ENCODE measurements at places on chromosomes 13 and 19.

GRCh38 chr13:106376401-106377112 is 158.9 kb downstream of the EFNB2 start:
- H3K4me3 ChIP-seq, result no peak overlapping the region
- H3K36me3 ChIP-seq, result no peaks in the 10 kb centered on the region
- no peaks in the 10 kb centered on the region for H3K4me1 ChIP-seq

- H3K27ac ChIP-seq, result no peak overlapping the region
- no peak overlapping the region for H3K4me3 ChIP-seq
Observed at GRCh38 chr19:44635581-44636438, 7.9 kb upstream of the PVR start.

DNA sequence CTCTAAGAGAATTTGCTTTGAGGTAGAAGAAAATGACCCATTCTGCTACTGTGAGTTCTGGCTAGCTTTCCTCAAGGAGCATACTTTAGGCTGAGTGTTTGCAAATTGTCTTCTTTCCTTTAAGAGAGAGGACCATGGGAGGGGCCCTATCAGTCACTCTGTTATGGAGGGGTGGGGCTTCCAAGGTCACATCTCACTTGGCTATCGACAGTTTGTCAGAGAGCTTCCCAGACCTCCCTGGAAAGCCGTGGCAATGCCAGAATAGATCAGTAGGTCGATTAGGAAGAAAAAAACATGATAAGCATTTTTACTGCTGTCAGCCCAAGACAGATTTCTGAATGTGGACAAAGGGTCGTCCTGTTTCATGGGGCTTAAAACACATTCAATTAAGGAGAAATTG is 93.3 kb downstream of the OXGR1 start:
- no peaks in the 10 kb centered on the region for H3K36me3 ChIP-seq
- no peaks in the 10 kb centered on the region for H3K4me1 ChIP-seq
- no peaks in the 10 kb centered on the region for H3K27me3 ChIP-seq
- no peak for DNase-seq
- H3K4me3 ChIP-seq, result no peak overlapping the region
- H3K27ac ChIP-seq, result no peak overlapping the region

DNA sequence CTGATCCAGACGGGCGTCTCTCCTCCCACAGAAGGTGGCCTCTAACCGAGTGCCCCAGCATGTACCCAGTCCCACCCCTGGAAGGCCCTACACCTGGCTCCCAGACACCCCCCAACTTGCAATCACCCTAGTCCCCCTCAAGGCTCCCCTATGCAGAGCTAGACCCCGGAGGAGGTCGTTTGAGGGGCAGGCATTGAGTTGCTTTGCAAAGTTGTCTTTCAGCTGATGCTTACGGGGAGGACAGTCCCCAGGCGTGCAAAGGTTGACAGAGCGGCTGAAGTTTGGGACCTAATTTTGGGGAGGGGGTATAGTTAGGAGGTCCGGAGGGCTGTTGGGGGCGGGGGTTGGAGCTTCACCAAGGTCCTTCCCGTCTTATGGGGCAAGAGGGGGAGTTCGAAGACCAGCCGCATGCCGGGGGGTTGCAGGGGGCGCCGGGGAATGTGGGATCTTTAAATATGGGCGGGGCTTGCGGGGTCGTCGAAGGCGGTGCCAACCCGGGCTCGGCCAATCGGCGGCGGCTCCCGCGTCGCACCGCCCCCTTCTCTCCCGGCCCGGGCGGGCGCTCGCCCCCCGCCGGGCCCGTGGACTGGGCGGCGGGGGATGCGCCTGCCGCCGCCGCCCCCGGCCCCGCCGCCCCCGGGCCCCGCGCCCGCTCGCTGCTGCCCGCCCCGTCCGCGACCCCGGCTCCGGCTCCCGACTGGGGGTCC is at the start of gene KCNN1:
TSS of gene KCNN1 (plus strand) at position 558 of the 707 bp plus-strand sequence. CDS start 6,782 bp downstream, outside the sequence.
- DNase-seq, result no peak
- H3K4me1 ChIP-seq, result peaks cover 5% of the 10 kb centered on the region
- no peak within 1 kb of the TSS for H3K4me3 ChIP-seq

GRCh38 chr19:6108721-6109633 is 1.3 kb downstream of the RFX2 start:
- H3K4me3 ChIP-seq, result peak overlapping the region; percentile 76
- no peak overlapping the region for H3K27ac ChIP-seq
- H3K27me3 ChIP-seq, result peaks cover 12% of the 10 kb centered on the region
- peaks cover 19% of the 10 kb centered on the region for H3K4me1 ChIP-seq
- DNase-seq, result peak; percentile 68

DNA sequence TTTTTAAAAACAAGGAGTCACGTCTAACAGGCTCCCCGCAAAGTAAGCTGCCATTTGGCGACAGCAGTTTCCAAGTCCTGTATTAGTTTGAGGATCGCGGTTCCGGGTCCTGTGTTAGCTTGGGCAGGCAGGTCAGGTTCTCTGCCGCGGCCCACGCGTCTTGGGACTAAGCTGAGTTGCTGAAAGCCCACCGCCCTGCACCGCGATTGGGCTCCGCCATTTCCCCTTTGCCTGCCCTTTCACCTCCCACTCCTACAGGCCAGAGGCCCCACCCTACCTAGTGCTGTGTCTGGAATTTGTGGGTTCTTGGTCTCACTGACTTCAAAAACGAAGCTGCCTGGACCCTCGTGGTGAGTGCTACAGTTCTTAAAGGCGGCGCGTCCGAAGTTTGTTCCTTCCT is 6.8 kb downstream of the PARP4 start:
- peaks cover 13% of the 10 kb centered on the region for H3K36me3 ChIP-seq
- H3K27ac ChIP-seq, result no peak overlapping the region
- DNase-seq, result no peak

DNA sequence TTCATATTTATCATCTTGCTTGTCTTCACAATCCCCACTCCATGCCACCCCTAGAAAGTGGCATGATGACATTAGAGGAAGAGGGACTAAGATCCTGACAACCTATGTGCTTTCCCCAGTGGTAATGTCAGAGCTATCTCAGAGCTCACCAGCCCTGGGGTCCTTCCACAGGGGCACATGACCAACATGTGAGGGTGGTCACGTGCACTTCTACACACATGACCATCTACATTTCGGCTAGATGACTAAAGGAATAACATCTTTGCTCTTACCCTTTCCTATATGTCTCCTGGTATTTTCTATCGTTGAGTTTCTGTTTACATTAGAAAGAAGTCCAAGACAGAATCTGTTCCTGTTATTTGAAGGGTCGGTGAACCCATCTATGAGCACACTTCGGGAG is 46.2 kb downstream of the RFXAP start:
- H3K36me3 ChIP-seq, result no peaks in the 10 kb centered on the region
- peaks cover 32% of the 10 kb centered on the region for H3K27me3 ChIP-seq
- no peak overlapping the region for H3K27ac ChIP-seq

DNA sequence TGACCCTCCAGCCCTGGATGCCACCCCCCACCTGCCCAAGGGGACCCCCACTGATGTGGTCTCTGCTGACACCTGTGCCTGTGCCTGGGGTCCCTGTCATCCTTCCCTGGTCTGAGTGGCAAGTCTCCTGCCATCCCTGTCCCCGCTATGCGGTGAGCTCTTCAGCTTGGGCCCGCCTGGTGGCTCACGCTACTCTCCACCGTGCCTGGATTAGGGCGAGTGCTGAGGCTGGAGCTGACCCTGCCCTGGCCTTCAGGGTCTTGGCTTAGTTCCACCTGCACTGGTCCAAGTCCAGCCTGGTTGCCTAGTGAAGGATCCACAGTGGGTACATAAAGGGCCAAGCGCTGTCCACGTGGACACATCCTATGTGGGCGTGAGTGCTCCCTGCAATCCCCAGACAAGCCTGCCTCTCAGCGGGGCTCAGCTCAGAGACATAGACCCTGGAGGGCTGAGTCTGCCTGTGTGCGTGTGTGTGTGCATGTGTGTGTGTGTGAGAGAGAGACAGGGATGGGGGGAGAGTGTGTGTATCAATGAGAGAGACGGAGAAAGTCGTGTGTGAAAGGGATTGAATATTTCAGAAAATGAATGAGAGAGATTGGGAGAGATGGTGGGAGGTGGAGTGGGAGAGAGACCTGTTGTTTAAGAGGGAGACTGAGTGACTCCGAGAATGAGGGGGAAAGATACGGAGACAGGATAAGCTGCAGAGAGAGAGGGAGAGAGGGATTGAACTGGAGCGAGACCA is 22.1 kb downstream of the WTIP start:
- no peak overlapping the region for H3K27ac ChIP-seq
- H3K4me1 ChIP-seq, result peaks cover 11% of the 10 kb centered on the region
- H3K27me3 ChIP-seq, result peaks cover 13% of the 10 kb centered on the region
- no peak for DNase-seq
- H3K4me3 ChIP-seq, result no peak overlapping the region

GRCh38 chr19:29800100-29800825 is 11.5 kb upstream of the CCNE1 start:
- no peaks in the 10 kb centered on the region for H3K27me3 ChIP-seq
- H3K36me3 ChIP-seq, result no peaks in the 10 kb centered on the region
- peaks cover 11% of the 10 kb centered on the region for H3K4me1 ChIP-seq
- no peak overlapping the region for H3K4me3 ChIP-seq

- no peak overlapping the region for H3K27ac ChIP-seq
- DNase-seq, result no peak
- no peaks in the 10 kb centered on the region for H3K4me1 ChIP-seq
Observed at GRCh38 chr19:5479958-5480357, 24.7 kb downstream of the ZNRF4 start.

DNA sequence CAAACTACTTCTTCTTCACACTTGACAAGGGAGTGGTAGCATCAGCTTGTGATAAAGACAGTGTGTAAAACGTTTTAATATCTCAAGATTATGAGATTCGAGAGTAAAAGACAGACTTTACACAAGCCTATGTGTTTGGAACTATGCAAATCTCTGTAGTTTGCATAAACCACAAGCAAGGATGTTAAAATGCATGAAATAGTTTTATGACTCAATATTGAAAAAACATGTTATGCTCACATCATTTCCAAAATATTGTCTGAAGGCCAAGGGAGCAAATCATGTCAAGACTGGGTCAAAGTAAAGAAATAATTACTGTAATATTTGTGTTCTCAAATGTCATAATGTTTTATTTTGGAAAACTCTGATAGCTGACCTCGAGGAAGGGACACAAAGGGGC is 316.8 kb upstream of the KLF12 start:
- H3K27ac ChIP-seq, result no peak overlapping the region
- H3K36me3 ChIP-seq, result no peaks in the 10 kb centered on the region
- peaks cover 1% of the 10 kb centered on the region for H3K4me1 ChIP-seq
- no peak for DNase-seq
- no peak overlapping the region for H3K4me3 ChIP-seq

DNA sequence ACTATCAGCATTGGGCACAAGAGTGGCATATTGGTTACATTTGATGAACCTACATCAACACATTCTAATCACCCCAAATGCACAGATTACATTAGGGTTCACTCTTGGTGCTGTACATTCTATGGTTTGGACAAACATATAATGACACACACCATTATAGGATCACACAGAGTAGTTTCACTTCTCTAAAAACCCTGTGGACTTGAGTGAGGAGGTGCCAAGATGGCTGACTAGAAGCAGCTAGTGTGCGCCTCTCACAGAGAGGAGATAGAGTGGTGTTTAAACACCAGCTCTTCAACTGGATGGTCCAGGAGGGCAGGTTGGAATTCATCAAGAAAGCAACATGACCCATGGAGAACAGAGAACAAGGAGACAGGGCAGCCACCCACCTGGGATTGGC is 265.6 kb downstream of the TDRD3 start:
- no peaks in the 10 kb centered on the region for H3K36me3 ChIP-seq
- no peaks in the 10 kb centered on the region for H3K27me3 ChIP-seq

DNA sequence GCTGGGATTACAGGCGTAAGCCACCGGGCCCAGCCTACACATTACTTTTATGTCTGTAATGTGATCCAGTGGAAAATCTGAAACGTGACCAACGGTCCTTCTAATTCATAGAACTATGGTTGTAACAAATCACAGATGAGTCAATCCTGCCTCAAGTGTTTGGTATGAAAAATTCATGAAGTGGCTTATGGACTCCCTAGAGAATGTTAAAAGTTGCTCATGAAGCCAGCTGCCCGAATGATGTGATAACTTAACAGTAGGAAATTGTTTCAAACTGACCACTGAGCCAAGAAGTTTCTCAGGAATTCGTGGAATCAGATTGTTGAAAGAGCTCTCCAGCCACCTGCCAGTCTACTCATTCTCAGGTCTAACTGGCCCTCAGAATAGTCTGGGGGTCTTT is 59.4 kb upstream of the FARP1 start:
- peaks cover 2% of the 10 kb centered on the region for H3K27me3 ChIP-seq
- H3K4me3 ChIP-seq, result no peak overlapping the region
- H3K27ac ChIP-seq, result no peak overlapping the region

- peak; percentile 13 for DNase-seq
- H3K36me3 ChIP-seq, result no peaks in the 10 kb centered on the region
- H3K4me3 ChIP-seq, result no peak overlapping the region
- H3K27me3 ChIP-seq, result peaks cover 17% of the 10 kb centered on the region
Observed at GRCh38 chr19:4749870-4750590, 26.4 kb upstream of the DPP9 start.

DNA sequence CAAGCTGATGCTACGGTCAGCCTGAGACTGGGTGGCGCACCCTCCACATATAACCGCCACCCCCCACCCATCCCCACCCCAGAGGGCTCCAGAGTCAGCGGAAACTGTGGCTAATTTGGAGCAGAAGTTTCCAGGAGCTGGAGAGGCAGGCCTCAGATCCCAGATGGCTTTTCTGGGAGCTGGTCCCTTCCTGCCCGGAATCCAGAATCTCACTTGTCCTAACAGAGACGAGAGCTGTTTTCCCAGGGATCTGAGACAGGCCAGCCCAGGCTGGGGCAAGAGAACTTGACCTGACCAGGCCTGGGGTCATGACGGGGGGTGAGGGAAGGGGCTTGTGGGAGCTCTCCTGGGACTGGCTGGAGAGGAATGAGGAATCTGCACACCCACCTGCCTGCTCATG is 6.5 kb downstream of the EPHX3 start:
- peaks cover 14% of the 10 kb centered on the region for H3K4me1 ChIP-seq
- H3K27me3 ChIP-seq, result peaks cover 20% of the 10 kb centered on the region
- no peaks in the 10 kb centered on the region for H3K36me3 ChIP-seq
- no peak overlapping the region for H3K4me3 ChIP-seq
- no peak overlapping the region for H3K27ac ChIP-seq

DNA sequence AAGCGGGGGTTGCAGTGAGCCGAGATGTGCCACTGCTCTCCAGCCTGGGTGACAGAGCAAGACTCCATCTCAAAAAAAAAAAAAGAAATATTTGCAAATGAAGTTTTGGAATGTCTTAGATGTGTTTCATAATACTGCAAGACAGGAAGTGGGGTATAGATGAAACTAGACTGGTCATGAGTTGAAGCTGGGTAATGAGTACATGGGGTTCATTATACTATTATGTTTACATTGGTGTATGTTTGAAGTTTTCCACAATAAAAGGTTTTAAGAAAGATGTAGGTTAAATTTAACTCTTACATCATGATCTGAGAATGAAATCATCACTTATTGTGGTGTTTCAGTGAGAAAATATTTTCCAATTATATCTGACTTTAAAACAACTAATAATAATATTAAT is 19.0 kb downstream of the FNDC3A start:
- H3K4me3 ChIP-seq, result no peak overlapping the region
- H3K4me1 ChIP-seq, result peaks cover 32% of the 10 kb centered on the region
- H3K27ac ChIP-seq, result no peak overlapping the region
- peaks cover 43% of the 10 kb centered on the region for H3K36me3 ChIP-seq
- H3K27me3 ChIP-seq, result no peaks in the 10 kb centered on the region
- DNase-seq, result no peak

DNA sequence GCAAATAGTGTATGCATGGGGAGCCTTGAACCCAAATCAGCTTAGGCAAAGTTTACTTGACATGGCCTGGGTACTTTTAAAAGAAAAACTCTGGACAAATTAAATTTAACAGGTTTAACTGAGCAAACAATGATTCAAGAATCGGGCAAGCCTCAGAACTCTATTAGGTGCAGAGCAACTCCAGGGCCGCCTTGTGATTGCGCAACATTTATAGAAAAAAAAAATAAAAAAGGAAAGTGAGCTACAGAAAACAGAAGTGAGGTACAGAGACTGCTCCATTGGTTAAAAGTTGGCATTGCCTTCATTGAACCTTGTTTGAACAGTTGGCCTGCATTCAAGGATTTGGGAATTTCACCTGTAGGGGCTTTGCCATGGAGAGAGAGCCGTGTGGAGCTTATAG is 421.0 kb upstream of the TSHZ3 start:
- H3K27ac ChIP-seq, result no peak overlapping the region
- no peaks in the 10 kb centered on the region for H3K4me1 ChIP-seq
- no peaks in the 10 kb centered on the region for H3K36me3 ChIP-seq
- H3K4me3 ChIP-seq, result no peak overlapping the region
